ENCODE measurements at places on chromosomes 3 and 15. TPM values are rescaled to one million over a fixed set of nuclear protein-coding genes. Genes with fewer than 3 reads are reported as not detected.

GRCh38 chr3:146065573-146066006, 95.4 kb downstream of the PLOD2 start:
- peak; percentile 26 for DNase-seq
- H3K36me3 ChIP-seq: no peaks in the 10 kb centered on the region
- no peak overlapping the region for H3K4me3 ChIP-seq
- no peaks in the 10 kb centered on the region for H3K4me1 ChIP-seq

DNA sequence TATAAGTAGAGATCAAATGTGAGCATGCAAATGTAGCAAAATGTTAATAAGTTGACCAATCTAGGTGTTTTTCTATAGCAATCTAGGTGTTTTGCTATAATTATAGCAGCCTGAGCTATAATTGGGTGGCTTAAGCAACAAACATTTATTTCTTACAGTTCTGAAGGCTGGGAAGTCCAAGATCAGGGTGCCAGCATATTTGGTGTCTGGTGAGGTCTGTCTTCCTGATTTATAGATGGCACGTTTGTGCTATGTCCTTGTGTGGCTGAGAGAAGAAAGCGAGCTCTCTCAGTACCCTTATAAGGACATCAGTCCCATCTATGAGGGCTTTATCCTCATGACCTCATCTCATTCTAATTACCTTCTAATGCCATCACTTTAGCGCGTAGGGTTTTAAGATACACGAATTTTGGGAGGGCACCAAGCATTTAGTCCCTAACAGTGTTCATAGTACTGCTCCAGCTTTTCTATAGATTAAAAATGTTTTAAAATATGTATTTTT, 171.1 kb downstream of the GHSR start:
- H3K36me3 ChIP-seq: no peaks in the 10 kb centered on the region
- no peaks in the 10 kb centered on the region for H3K4me1 ChIP-seq
- no peaks in the 10 kb centered on the region for H3K27me3 ChIP-seq
- no peak overlapping the region for H3K4me3 ChIP-seq
- no peak overlapping the region for H3K27ac ChIP-seq

Gene TRPM1
- not detected for total RNA-seq

DNA sequence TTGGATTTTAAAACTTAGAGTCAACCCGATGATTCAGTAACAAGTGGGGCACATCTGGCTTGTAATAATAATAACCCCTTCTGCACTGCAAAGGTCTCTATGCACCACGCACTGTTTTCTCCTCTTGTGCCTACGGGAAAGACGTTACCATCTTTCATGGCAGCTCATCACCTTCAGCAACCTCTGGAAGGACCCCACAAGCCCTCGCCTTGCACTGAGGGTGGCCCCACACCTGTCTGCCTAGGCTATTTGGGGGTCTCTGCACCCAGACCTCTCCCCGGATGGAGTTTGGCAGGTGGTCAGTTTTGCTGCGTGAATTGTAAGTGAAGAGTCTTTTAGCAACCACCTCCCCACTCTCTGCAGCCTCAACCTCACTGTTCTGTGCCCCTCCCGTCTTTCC, 138.6 kb upstream of the MEF2A start:
- no peak for DNase-seq
- H3K27me3 ChIP-seq: no peaks in the 10 kb centered on the region
- H3K4me1 ChIP-seq: peaks cover 45% of the 10 kb centered on the region
- H3K27ac ChIP-seq: no peak overlapping the region

Gene SLC6A20
- not detected for total RNA-seq

GRCh38 chr3:18247139-18247695, 177.9 kb downstream of the SATB1 start:
- DNase-seq: no peak
- no peaks in the 10 kb centered on the region for H3K4me1 ChIP-seq
- no peak overlapping the region for H3K4me3 ChIP-seq
- H3K27ac ChIP-seq: no peak overlapping the region

DNA sequence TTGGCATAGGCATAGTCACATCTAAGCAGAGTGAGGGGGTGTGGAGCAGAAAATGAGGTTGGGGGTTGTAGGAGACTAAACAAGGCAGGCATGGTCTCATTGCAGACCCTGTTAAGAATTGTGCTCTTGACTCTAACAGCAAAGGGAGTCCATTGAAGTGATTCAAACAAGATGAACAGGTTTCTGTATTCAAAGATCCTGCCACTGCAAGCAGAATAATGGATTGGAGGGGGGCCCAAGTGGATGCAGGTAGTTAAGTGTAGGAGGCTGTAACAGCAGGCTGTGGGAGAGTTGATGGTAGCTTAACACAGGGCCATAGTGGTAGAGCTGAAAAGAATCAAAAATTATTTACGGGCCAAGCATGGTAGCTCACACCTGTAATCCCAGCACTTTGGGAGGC, 34.4 kb downstream of the CASR start:
- H3K36me3 ChIP-seq: no peaks in the 10 kb centered on the region
- H3K27ac ChIP-seq: no peak overlapping the region
- no peaks in the 10 kb centered on the region for H3K4me1 ChIP-seq
- peaks cover 23% of the 10 kb centered on the region for H3K27me3 ChIP-seq

DNA sequence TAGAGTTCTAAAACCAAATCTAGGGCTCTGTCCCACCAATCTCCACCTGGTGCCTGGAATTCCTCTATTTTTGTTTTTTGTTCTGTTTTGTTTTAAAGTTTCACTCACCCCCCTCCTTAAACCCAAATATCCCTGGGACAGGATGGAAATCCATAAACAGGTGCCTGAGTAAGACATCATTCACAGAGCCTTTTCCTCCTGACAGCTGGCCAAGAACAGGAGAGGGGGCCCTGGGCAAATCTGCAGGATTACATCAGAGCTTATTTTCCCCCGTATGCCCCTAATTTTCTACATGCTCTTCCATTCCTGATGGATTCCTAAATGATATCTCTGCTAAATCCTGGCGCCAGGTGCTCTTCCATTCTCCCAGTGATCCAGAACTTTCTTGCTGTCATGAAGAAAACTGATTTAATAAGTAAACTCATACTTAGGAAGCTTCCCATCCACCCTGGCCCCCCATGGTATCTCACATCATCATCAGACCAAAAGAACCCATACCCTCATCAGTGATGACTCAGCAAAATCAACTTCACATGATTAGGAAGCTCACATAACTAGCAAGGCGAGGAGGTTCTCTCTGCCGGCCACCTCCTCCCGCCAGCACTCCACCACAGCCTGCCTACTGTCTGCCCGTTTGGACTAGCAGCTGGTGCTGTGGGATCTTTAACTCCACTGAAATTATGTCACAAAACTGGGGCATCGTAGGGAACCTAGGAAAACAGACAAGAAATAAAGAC, 61.0 kb downstream of the LIPC start:
- peaks cover 18% of the 10 kb centered on the region for H3K4me1 ChIP-seq
- H3K36me3 ChIP-seq: no peaks in the 10 kb centered on the region
- H3K27ac ChIP-seq: no peak overlapping the region
- H3K4me3 ChIP-seq: no peak overlapping the region
- DNase-seq: no peak

DNA sequence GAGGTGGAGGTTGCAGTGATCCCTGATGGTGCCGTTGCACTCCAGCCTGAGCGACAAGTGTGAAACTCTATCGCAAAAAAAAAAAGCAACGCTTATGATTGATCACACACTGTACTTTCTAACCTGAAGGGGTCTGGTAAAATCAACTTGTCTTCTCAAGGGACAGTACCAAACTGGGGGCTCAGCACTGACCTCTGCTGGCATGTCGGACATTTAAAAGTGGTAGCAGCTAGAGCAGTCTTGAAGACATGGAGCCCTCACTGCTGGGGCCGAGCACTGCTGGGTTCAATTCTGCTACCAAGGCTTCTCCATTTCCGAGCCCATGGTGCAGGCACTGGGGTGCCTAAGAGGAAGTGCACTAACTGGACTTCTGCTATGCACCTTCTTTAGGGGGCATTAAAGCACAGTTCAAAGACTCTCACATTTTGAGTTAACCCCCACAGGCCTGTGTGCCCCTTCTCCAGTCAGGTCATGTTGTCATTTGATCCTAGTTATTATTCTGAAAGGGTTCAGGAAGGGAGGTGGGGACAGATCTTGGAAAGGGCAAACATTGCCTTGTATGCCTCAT, 26.4 kb upstream of the LAMP3 start:
- DNase-seq: peak; percentile 47
- no peaks in the 10 kb centered on the region for H3K27me3 ChIP-seq
- no peak overlapping the region for H3K4me3 ChIP-seq
- H3K4me1 ChIP-seq: peaks cover 27% of the 10 kb centered on the region
- no peaks in the 10 kb centered on the region for H3K36me3 ChIP-seq

DNA sequence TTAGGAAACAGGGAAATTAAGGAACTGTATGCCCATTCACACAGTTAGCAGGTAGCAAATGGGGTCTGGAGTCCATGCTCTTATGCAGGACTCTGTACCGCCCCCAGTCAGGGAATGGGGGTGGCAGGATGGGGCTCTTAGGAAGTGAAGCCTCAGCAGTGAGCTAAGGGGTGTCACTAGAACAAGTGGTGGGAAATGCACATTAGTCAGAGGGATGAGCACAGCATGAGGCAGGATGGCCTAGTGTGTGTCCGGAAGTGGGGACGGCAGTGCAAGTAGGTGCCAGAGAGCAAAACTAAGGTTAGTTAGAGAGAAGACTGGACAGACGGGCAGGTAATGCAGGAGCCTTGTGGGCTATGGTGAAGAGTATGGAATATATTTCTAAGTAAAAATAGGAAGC, 60.7 kb downstream of the ST3GAL6 start:
- no peak for DNase-seq
- no peak overlapping the region for H3K4me3 ChIP-seq
- H3K36me3 ChIP-seq: no peaks in the 10 kb centered on the region
- H3K27ac ChIP-seq: no peak overlapping the region

Gene RRP9
- total RNA-seq: 25.0 TPM

- H3K27me3 ChIP-seq: no peaks in the 10 kb centered on the region
- no peak for DNase-seq
- peaks cover 8% of the 10 kb centered on the region for H3K36me3 ChIP-seq
Measured at GRCh38 chr3:141415953-141416352, 47.6 kb downstream of the ZBTB38 start.

Gene CPLX3
- not detected for total RNA-seq

DNA sequence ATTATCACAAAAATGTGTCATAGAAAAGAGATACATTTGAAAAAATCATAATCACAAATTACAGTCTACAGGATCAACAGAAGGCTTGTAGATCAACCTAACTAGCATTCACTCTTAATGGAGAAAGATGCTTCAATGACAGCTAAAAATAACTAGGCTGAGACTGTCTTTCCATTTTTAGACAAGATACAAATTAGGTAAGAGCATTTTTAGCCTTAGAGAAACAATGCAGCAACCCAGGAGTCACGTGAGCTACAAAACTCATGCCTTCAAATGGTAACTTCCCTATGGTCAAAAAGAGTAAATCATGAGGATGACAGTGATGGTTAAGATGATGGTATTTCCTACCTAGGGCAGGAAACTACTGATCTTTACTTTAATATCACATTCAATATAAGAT, 415.4 kb downstream of the MAGI1 start:
- H3K4me3 ChIP-seq: no peak overlapping the region
- H3K27me3 ChIP-seq: no peaks in the 10 kb centered on the region
- H3K27ac ChIP-seq: no peak overlapping the region
- no peak for DNase-seq
- H3K36me3 ChIP-seq: no peaks in the 10 kb centered on the region

DNA sequence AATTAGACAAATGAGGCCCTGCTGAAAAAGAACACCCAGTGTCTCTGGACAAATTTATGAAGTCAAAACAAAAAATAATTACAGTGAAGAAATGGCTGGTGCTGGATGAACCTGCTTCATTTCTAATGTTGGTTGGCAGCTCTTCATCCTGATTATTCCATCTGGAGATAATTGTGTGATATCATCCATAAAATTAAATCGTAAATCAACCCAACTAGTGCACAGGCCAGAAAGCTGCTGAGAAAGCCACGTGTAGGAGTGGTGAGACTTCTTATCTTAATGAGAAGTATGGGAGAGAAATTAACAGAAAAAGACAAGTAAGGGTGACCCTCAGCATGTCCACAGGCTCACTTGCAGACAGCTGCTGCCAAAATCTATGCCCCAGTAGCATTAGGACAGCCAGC, 465.2 kb upstream of the TGFBR2 start:
- H3K27me3 ChIP-seq: no peaks in the 10 kb centered on the region
- DNase-seq: no peak
- no peak overlapping the region for H3K4me3 ChIP-seq
- H3K4me1 ChIP-seq: no peaks in the 10 kb centered on the region
- H3K36me3 ChIP-seq: no peaks in the 10 kb centered on the region

DNA sequence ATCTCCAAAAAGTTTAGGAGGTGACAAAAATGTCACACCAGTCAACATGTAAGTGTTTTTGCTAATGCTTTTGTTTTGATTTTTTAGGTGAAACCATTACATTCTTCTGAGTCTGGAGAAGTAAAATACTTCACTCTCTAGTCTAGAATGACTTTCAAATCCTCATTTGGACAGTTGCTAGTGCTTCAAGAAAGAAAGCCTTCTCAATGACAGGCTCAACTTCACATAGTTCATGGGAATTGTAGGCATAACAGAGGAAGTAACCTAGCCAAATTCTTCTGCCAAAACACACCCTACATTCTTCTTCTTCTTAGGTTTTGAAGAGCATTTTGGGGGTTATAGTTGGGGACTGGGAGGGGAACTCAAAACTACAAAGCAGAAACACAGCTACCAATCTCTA, 29.4 kb upstream of the HEG1 start:
- H3K27ac ChIP-seq: no peak overlapping the region
- no peak for DNase-seq
- H3K4me3 ChIP-seq: no peak overlapping the region
- no peaks in the 10 kb centered on the region for H3K27me3 ChIP-seq
- no peaks in the 10 kb centered on the region for H3K36me3 ChIP-seq
- H3K4me1 ChIP-seq: no peaks in the 10 kb centered on the region

- H3K27ac ChIP-seq: no peak overlapping the region
- no peaks in the 10 kb centered on the region for H3K27me3 ChIP-seq
- H3K36me3 ChIP-seq: no peaks in the 10 kb centered on the region
- H3K4me1 ChIP-seq: no peaks in the 10 kb centered on the region
- H3K4me3 ChIP-seq: no peak overlapping the region
Measured at GRCh38 chr3:170760174-170760526, 109.8 kb downstream of the RPL22L1 start.

All from activated naive CD4-positive, alpha-beta T cell treated with anti-CD3 and anti-CD28 coated beads for 36 hours (primary cell).